ENCODE measurements at places on chromosomes 3 and 15.

DNA sequence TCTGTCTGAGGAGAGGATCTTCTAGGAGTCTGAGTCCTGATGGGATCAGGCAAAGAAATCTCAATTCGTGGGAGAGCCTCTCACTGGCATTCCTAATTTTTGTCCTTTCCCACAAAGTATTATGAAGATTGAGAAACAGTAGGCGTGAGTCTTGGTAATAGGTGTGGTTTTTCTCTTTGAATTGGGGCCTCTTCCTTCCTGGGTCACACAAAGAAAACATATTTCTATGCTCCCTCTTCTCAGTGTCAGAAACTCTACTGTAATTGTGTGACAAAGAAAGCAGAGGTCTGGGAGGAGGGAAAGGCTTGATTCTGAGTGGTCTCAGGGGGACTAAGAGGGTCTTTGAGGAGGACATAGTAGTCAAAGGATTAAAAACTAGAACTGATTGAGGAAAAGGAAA is 6.0 kb downstream of the GABRR3 start:
- DNase-seq = no peak

DNA sequence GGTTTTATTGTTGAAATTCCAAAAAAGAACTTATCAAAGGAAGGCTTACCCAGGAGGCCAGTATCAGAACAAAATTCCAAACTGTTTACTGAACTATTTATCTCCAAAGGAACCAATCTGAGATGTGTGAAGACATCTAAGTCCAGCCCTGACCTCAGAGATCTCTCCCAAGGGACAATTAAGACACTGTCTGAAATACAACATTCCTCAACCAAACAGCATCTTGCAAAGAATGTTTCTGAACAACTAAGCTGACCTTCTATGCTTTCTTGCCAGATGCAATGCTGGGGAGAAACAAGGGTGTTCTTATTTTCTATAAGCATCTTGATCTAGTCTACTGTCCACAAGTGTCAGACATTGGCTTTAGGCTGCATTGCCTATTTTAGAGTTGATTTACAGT is 13.6 kb downstream of the PDZRN3 start:
- no peak for DNase-seq

GRCh38 chr15:99385865-99386264 is 134.6 kb downstream of the LRRC28 start:
- DNase-seq = no peak

DNA sequence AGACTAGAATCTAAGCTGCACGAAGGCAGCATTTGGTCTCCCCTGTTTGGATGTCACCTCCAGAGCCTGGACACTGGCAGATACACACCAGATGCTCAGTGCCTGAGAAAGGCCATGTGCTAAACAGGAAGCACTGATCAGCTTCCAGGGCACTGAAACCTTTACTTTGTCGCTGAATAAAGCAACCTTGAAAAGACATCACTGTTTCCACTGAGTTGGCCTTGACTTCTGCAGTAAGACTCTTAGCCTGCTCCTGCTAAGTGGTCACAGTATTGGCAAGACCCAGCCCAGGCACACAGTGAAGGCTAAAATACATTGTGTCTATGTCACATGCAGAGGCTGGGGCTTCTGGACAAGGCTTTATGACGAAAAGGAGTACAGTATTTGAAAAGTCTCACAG is 104.3 kb upstream of the ICE2 start:
- DNase-seq = no peak

GRCh38 chr3:16183601-16184270 is 9.3 kb downstream of the GALNT15 start:
- DNase-seq = no peak

DNA sequence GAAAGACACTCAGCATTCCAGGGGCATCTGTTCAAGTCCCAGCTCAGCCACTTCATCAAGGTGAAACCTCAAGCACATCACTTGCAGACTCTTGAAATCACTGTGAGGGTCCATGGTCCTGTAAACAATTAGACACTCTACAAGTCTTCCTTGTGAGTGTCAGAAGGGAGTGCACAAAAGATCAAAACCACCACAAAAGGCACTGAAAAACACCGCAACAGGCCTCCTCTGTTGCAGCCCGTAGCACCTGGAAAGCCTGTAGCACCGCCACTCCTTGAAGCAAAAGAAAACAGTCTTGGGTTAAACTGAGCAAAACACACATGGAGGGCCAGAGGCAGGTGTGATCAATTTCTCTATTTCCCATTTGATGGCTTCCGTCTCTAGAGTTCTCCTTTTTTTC is 63.8 kb upstream of the SNRK start:
- no peak for DNase-seq

DNA sequence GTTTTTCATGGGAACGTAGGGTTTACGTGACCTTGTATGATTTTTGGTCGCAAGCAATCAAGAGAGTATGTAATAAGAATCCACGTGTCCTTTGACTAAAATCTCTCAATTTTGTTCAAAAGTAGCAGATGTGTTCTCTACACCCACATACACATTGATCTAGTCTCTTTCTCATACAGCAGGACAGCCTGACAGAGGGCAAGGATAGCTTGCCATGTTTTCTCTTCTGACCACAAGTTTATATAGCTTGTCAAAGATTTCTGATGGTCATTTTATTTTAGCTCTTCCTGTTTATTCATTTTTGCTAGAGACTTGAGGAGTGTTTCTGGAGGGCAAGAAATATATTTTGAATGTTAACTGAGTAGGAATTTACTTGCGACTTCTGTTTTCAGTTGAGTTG is 570.2 kb upstream of the ALCAM start:
- no peak for DNase-seq

DNA sequence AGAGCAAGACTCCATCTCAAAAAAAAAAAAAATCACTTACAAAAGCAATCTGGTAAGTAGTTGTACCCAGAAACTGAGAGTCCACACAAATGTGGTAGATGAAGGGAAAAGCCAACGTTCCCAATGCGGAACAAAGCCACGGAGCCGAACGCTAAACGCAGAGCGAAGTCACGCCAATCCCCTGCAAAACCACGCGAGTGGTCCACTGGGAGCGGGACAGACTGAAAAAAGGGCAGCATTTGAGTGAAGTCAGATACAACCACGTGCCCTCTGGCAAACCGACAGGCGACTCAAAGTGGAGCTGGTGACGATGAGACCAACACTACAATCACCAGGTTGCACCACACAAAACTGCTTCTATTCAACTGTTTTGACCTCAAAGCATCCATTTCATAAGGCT is 246.1 kb upstream of the LYSMD4 start:
- no peak for DNase-seq

DNA sequence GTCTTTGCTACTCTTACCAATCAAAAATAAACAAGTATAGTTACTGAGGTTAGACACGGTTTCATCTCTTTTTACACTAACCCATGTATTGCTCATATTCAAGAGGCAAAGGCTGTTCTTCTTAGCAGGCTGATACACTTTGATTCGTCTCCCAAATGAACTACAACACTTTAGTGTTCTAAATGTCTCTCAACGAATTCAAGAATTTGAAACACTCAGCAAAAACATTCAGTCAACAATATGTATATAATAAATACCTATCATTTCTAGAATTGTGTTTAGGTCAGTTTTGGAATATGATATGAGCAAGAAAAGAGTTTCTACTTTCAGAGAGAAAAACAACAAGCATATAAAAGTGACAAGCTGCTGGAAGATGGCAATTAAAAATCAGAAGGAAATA is 669.6 kb upstream of the DPPA4 start:
- DNase-seq = no peak

DNA sequence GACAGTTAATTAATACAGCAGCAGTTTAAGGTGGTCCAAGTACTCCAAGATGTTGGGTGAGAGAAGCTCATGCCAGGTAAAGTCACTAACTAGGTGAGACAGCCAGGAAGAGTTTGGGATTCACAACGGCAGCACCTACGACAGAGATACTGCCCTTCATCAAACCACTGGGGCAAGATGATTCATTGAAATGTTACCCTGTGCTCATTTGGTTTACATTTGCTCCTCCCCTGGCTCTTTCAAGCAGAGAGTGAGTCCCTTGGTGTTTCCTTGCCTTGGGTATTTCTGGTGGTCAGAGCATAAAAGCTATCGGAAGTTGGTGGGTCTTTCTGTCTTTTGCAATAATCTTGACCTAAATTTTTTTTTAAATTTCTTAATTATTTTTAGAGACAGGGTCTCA is 19.9 kb upstream of the PDE8A start:
- DNase-seq = no peak

- DNase-seq = no peak
These were observed 384.3 kb upstream of the GBE1 start for GRCh38 chr3:82145742-82146141.

DNA sequence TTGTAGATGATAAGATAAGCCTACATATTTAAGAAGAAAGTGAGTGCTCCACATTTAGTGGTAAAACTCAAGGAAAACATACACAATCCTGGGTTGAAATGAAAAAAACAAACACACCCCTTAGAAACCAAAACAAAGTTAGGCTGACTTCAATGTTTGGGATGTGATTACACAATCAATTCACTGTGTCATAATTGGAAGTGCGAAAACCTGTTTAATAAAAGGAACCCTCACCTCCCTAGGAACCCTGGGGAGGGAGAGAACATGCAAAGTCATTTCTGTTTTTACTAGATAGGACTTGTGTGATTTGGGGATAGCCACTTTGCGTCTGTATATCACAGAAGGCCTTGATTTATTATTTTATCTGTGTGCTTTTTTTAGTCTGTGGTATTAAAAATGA is 275.0 kb downstream of the NFKBIZ start:
- DNase-seq = no peak

DNA sequence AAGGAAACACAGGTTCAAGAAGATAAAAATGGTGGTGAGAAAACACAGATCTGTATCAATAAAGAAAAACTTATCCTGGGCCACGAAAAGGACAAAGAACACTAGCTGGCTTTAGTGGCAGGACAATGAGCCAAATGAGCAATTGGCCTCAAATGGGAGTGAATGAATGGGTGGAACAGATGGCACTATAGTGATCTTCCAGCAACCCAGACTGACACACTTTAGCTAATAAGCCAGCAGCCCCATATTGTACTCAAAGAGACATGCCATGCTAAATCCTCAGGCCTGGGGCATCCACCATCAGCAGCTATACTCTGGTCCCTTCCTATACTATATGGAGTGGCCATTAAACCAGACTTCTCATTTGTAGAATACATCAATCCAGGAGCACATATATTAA is 60.0 kb upstream of the GADL1 start:
- no peak for DNase-seq

DNA sequence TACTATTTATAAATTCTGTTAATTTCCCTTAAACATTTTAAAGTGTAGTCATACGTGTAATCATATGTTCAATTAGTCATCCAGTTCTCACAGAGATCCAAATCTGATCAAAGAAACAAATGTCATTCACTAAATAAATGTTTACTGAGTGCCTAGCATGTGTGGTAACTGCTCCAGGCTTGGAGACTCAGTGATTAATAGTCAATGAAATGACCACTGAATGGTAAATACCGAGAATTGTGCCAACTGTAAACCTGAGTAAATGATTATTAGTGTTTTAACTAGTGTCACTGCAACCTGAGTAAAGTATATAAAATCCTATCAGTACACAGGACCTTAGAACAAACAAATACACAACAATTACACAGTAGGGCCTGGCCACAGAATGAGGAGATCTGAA is 52.3 kb downstream of the SH3GL3 start:
- DNase-seq = no peak

GRCh38 chr3:50135964-50136363 is 19.2 kb upstream of the SEMA3F start:
- no peak for DNase-seq

DNA sequence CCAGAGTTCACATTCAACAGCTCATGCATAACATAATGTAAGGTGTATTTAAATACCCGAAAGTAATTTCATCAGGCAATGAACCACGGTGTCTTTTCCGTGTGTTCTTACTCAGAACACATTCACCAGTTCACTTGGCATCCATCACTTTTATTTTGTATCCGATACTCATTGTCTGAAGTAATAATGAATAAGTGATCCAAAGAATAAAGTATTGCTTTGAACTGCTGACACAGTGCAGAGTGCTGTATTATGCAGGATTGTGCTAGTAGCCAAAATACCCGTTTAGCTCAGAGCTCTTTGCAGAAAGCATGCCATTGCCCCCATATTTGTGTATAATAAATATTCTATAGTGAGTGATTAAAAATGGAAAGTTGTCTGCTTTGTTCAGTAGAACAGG is 460.9 kb upstream of the KCNMB2 start:
- DNase-seq = no peak

DNA sequence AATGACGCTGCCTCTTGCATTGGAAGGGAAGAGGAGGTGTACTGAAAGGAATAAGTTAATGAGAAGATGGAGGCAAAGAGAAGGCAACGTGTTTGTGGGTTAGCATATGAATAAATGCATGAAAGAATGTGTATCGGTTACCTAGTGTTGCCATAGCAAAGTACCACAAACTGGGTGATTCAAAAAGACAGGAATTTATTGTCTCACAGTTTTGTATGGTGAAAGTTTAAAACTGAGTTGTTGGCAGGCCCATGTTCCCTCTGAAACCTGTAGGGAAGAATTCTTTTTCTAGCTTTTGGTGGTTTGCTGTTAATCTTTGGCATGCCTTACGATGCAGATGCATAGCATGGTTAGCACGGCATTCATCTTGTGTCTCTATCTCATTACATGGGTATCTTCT is 729.9 kb downstream of the MECOM start:
- no peak for DNase-seq

- DNase-seq = no peak
These were observed 210.8 kb upstream of the ARHGEF26 start for GRCh38 chr3:153910387-153910786.

DNA sequence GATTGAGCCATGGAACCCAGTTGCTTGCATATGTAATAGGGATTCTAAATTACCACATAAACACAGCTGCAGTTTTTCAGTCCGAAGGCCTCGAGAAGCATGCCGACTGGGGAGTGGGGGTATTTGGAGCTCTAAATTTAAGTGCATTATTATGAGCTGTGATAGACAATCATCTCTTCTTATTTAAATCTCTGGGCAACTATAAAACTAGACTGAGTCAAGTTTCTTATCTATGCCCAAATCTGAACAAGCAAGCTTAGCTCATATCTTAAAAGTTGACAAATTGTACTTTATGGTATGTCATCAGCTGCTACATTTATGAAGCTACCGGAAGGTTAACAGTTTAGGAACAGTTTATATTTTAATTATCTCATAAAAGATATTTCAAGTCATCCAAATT is 19.5 kb upstream of the THRB start:
- DNase-seq = no peak

GRCh38 chr15:85091990-85092389 is 110.3 kb downstream of the PDE8A start:
- no peak for DNase-seq

GRCh38 chr3:54139630-54140029 is 17.3 kb downstream of the CACNA2D3 start:
- DNase-seq = no peak

DNA sequence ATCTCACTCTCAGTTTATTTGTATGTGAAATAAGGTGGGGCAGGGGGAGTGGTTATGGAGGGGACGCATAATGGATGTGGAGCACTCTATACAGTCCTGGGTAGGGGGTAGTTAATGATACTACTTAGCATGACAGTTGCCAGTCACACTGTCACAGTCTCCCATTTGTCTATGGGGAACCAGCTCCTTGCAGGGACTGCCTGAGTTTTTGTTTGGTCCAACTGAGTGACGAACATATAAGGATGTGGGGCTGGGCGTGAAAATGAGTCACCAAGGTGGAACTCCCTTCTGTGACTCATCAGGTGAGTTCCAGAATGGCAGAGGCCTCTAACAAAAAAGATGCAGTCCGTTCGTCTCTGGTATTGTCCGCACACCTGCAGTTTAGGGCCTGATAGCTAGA is 235.3 kb upstream of the ST8SIA2 start:
- DNase-seq = no peak

- DNase-seq = no peak
These were observed 239.7 kb upstream of the ICE2 start for GRCh38 chr15:60718661-60719069.
